NK-92 treated with Interleukin-12 subunit alpha and Interleukin-12 subunit beta, amount 100 ng/mL, for 24 hours (cell line): ENCODE measurements at places on chromosomes 16 and 17.
A peak's percentile ranks its signal among the peaks of the same experiment; 100 is the strongest.

DNA sequence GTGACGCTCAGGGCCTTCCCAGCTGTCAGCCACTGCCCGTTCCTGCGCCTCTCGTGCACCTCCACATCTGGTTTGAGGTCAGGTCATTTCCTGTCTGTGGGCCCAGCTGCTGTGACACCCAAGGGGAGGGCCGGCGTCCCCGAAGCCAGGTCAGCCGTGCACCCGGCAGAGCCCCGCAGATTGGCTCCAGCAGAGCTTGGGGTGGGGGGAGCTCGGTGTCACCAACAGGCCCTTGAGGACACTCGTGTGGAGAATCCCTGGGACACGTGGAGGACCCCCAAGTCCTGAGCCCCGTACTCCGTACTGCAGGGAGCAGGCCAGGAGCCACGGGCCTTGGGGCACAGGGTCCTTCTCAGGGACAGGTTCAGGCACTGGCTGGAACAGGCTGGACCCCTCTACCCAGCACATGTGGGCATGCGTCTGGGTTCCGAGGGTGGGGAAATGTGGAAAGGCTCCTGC lies 4.8 kb downstream of the SPATA2L start:
- DNase-seq: peak; percentile 31

GRCh38 chr17:82648742-82649331 lies 593 bp upstream of the WDR45B start:
- DNase-seq: no peak

DNA sequence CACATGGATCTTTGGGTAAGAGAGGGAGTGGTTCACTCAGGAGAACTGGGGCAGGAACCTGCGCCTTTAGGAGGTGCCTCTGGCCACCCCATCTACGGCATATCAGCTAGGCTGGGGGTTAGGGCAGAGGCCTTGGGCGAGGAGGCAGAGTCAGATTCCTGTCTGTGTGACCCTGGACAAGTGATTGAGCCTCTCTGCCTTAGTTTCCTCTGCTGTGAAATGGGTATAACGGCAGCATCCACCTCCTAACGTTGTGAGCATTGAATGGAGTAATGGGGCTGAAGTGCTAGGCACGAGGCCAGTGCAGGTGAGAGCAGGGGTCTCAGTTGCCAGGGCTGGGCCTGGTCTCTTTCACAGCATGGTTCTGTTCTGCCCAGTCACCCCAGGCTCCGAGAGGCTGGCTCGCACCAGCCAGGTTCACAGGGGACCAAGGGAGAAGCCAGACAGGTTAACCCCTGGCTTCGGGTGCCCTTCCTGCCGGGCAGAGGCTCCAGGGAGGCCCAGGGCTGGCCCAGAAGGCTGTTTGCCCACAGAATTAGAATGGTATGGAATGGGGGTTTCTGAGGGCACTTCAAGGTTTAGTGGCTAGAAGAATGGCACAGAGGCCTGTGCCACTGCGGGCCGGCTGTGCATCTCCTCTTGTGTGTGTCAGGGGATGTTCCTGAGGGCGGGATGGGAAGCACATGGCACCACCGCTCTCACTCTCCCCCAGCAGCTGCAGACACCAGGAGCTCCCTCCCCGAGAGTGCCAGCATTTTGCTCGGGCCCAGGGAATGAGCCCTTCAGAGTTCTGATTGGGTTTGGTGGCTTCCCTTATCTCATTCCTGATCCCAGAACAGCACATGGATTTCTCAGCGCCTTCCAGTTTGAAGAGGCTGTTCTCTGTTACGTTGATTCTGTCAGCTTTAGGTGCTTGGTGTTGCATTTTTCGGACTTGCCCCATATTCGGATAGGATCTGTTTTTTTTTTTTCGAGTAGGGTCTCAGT lies 23.8 kb downstream of the UNC13D start:
- no peak for DNase-seq

GRCh38 chr17:81238490-81238814 lies 403 bp downstream of the TEPSIN start:
- DNase-seq: no peak

GRCh38 chr17:29138184-29138955 lies 41.8 kb downstream of the MYO18A start:
- no peak for DNase-seq

DNA sequence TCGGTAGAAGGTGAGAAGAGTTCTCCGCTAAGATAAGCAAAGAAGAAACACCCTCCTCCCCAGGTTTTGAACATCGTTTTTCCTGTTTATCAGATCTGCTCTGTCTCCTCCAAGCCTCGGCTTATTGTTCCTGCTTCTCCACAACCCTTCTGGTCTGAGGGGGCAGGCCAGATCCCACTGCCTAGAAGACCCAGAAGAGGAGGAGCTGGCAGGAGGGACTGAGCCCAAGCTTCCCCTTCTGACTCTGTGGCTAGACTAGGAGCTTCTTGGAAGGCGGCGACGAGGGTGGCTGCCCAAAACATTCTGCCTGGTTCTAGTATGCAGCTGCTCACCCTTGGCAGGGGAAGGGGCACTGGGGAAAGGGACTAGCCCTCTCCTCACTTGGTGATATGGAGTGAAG lies 5.2 kb upstream of the HOXB5 start:
- DNase-seq: no peak

DNA sequence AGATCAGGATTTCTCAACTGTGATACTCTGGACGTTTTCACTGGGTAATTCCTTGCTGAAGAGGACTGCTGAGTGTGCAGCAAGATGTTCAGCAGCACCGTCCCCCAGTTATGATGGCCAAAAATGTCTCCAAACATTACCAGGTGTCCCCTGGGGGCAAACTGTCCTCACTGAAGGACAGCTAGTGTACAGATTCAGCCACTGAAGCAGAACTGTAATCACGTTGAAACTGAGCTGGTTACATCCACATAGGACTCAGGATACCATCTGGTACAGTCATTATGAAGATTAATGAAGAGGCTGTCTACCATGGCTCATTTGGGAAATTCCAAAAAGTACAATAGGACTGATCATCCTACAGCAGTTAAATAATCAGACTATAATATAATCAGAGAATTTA lies 43.3 kb upstream of the GINS3 start:
- DNase-seq: no peak

DNA sequence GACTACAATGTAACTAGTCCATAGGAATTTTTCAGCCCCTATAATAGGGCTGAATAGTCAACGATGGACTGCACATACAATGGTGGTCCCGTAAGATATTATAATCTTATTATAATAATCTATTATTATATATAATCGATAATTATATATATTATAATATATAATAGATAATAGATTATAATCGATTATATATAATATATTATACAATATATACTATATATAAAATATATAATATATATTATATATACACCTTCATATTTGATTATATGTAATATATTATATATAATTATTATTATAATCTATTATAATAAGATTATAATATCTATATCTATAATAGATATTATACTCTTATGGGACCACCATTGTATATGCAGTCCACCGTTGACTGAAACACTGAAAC lies 238.8 kb downstream of the XYLT1 start:
- no peak for DNase-seq

GRCh38 chr17:33493566-33493965 lies 200.5 kb upstream of the ASIC2 start:
- no peak for DNase-seq

DNA sequence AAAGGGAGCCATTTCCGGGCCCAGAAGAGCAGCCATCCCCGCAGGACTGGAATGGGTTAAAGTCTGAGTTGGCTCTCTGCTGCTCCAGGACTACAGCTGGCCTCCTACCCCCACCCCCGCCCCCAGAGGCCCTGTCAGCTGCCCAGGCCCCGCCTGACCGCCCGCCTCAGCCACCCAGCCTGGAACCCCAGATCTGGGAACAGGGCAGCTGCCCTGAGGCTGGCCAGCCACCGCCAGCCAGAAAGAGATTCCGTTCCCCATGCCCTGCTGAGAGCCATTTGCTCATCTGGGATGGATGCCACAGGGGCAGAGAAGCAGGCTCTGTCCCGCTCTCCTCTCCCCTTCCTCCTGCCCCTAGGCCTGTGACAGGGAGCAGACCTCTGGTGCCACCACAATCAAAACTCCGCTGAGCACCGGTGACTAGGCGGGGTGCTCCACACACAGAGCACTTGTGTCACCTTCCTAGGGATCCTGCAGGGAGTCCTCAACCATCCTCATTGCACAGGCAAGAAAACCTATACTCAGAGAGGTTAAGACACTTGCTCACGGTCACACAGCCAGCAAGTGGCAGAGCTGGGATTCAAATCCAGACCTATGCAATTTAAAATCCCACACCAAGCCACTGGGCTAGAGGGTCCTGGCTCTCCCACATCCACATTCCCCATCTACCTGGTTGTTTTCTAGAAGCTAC lies 44.1 kb downstream of the ZNF423 start:
- DNase-seq: no peak

DNA sequence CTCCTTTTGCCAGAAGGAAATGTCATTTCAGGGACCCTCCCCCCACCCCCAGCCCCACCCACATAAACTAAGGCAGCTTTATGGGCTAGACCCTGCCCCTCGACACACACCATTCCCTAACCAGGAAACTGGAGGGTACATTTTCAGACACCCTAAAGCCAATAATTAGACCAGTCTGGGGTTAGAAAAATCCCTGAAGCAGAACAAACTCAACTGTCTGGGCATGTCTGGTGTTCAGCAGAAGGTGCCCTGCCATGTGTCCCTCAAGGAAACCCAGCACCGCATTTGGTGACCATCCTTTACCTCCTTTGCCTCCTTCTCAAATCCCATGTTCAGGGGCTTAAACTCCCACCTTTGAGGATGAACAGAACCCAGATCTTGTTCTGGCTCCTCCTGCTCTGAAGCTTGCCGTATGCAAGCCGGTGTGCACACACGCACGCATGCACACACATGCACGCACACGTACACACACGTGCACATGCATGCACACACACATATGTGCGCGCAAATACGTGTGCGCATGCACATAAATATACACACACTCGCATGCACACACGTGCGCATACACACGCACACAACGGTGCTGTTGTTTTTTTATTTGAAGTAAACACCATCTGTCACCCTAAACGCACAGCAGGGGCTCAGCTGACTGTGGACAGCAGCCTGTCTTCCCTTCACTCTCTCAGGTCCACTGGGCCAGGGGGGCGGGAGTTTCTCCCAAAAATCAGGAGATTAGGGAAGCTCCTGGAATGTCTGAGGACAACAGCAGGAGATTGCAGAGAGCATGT lies 156.8 kb upstream of the TNRC6C start:
- no peak for DNase-seq

DNA sequence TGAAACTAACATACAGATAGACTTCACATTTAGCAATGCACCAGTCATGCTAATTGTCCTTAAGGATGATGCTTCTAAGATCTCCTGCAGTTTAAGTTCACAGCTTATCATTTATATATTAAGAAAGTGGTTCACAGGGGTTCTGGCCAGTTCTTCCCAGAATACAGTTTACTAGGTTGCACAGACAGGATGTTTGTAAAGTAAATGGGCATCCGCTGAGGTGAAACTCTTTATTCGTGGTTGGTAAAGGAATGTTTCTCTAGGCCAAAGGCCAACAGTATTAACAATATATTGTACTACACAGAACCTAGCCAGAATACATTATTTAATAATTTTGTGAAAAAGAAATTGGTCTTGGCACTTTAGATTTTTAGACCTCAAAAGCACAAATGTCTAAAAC lies 1427.3 kb downstream of the CDH8 start:
- DNase-seq: no peak

- DNase-seq: no peak
Measured at GRCh38 chr17:34850023-34850422, 111.2 kb downstream of the CCT6B start.

DNA sequence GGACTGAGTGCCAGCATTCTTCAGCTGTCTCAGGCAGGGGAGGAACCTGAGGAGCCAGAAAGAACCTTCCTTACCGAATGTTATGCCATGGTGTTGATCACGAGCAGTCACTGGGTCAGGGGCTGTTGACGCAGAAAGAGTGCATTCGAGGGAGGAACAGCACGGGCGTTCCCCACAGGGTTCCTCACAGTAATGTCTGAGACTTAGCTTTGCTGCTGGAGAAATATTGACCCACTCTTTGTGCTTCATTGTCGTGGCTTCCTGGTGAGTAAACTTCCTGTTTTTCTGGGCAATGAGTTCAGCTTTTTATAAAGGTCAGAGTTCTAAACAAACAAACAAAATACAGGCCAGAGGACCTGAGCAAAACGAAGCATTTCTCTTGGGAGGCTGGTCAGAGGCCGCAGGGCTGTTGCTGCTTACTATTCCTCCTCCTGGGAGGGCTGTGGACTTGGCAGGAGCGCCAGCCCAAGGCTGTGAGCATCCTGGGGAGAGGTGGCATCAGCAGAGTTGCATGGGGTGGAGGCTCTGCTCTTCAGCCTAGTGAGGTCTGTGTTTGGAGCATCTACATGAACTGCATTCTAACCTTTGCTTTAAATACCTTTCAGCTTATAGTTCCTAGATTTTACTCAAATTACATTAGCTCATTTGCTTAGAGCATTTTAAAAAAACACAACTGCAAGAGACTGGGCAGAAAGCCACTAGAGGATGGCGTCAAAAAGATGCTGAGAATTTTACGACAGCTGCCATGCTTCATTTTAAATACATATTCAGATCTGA lies 143.1 kb upstream of the CACNG5 start:
- DNase-seq: peak; percentile 70

GRCh38 chr17:80936723-80937122 lies 54.9 kb upstream of the CHMP6 start:
- no peak for DNase-seq

GRCh38 chr16:79007614-79008013 lies 592.9 kb downstream of the MAF start:
- DNase-seq: no peak

DNA sequence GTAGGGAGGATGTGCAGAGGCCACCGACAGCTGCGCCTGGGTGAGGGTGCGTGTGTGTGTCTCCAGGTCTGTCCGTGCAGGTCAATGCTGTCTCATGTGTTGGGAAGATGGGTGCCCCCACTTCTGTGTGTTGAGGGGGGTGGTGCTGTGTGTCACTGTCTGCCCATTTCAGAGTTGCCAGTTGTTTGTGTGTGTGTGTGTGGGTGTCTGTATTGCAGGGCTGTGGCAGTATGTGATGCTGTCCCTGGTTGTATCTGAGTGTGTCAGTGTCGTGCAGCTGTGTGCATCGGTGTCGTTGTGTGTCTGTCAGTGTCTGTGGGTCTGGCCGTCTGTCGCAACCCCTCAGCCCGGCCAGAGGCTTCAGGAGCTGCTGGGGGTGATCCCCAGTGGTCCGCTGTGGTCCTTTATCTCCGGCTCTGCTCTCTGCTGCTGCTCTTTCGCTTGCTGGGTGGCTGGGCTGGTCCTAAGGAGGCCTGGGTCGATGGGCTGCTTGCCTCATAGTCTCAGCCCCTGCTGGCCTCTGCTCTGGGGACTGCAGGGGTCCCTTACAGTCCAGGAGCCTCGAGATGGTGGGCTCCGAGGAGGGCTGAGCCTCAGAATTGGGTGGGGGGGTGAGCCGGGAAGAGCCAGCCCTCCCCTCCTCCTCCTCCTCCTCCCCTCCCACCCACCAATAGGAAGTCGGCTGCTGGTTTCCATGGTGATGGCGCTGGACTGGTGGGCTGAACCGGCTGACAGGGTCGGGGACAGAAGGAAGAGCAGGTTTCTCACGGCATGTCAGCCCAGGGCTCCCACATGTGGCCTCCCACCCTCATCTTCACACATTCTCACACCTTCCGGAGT lies at the start of gene TSPOAP1:
Gene TSPOAP1, minus strand, starts transcription at position 601 of the 840 bp plus-strand sequence. CDS start 875 bp downstream, outside the sequence.
- peak; percentile 87 for DNase-seq
